ENCODE measurements at places on chromosomes 4 and X.

- no peak for DNase-seq
Measured at GRCh38 chr4:9988933-9989332, 32.4 kb downstream of the SLC2A9 start.

- DNase-seq = no peak
Measured at GRCh38 chrX:30572004-30572403, 5.6 kb downstream of the TASL start.

DNA sequence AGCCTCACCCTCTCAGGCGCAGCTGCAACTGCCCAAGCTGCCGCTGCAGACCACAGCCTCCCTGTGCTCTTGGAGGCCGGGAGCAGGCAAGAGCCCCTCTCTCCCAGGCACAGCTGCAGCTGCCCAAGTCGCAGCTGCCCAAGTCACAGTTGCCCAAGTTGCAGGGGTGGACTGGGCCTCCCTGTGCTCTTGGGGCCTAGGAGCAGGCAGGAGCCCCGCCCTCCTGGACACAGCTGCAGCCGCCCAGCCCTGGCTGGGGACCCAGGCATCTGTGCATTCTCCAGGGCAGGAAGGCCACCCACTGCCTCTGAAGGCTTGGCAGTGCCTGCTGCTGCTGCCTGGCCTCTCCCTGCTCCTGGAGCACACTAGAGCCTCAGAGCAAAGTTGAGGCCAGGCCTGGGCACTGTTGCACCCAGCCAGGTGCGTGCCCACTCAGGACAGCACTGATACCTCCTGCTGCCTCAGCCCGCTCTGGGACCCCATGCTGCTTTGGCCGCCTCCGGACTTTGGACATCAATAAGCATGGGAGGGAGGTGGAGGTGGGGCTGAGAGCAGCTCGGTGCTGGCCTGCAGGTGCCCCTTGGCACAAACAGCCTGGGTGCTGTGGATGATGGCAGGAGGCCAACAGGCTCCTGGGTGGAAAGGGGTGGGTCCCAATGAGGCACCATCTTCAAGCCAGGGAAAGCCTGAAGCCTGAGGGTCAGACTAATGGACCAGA, 247.5 kb downstream of the PDGFC start:
- DNase-seq = no peak

GRCh38 chr4:137853424-137853823, 321.1 kb upstream of the PCDH18 start:
- DNase-seq = no peak

DNA sequence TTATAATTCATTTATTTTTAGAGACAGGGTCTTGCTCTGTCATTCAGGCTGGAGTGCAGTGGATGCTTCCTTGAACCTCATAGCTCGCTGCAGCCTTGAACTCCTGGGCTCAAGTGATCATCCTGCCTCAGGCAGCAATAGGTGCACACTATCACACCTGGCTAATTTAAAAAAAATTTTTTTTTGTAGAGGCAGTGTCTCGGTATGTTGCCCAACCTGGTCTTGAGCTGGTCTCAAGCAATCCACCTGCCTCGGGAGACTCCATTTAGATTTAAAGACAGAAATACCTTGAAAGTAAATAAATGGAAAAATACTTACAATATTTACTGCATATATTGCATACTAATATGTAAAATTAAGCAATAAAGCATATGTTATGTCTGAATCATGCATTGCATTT, 40.3 kb upstream of the MAB21L2 start:
- no peak for DNase-seq

GRCh38 chrX:27445438-27445837, 17.7 kb downstream of the PPP4R3C start:
- DNase-seq = no peak

DNA sequence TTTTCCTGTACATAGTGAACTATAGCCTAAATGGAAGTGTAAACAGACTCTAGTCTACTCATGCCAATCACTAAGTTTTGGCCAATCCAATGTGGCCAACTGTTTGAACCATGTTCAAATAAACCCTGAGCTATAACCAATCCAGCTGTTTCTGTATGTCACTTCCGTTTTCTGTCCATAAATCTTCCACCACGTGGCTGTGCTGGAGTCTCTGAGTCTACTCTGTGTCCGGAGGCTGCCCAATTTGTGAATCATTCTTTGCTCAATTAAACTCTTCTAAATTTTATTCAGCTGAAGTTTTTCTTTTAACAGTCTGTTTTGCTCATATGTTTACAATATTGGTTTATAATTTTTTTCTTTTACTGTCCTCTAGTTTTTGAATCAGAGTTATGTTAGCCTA, 112.3 kb upstream of the BANK1 start:
- no peak for DNase-seq

DNA sequence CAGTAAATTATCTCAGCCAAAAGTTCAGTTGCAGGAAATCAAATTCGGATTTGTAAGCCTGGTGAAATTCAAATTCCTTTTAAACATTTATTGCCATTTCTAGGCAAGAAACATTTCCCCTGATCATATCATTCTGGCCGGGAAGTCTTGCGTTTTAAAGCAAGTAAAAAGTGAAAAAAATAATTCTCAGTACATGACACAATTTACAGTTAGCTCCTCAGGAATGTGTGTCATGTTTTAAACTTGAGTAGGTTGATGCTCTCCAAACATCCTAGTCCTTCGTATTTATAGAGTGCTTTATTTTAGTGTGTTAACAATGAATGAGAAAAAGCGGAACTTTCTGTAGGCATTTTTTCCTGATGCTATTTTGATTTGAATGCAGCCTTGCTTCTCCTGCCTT, 158.3 kb upstream of the SCML1 start:
- no peak for DNase-seq

GRCh38 chrX:71482228-71482958, 50.5 kb upstream of the OGT start:
- DNase-seq = no peak
